Activated CD8-positive, alpha-beta memory T cell treated with anti-CD3 and anti-CD28 coated beads, Interleukin-2, amount 50 U/mL, for 4 hours (primary cell): ENCODE measurements at places on chromosomes 4 and X.

DNA sequence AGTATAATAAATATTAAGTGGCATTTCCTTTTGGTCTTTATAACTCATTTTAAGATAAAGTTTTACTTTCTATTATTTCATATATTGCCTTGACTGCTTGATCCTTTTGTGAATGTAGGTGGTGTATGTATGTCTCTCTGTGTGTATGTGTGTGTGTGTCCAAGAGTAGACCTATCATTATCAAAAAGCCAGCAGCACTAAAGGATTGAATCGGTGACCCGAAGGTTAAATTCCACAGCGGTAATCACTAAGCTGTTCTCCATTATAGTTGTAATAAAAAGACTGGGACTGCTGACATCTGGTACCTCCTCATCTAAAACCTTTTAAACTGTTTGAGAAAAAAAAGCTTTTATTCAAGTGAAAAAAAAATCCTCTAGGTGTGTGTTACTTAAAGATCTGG is 1014.8 kb downstream of the PCDH7 start:
- DNase-seq, result no peak

DNA sequence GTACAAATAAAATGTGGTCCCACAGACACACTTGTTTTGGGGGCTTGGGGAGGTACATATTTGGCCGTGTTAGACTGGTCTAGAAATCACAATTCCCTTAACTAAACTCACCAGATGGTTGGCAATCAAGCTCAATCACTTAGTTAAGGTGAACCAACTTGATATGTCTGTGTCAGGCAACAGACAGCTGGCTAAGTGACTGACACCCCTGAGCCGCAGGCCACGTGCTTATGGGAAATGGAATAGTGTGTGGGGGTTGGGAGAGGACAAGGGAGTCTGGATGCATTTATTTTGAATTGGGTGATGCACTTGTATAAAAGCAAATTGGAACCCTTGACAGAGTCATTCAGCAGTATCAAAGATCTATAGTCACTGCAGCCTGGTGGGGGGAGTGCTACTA is 209.0 kb downstream of the HS6ST2 start:
- DNase-seq, result no peak

DNA sequence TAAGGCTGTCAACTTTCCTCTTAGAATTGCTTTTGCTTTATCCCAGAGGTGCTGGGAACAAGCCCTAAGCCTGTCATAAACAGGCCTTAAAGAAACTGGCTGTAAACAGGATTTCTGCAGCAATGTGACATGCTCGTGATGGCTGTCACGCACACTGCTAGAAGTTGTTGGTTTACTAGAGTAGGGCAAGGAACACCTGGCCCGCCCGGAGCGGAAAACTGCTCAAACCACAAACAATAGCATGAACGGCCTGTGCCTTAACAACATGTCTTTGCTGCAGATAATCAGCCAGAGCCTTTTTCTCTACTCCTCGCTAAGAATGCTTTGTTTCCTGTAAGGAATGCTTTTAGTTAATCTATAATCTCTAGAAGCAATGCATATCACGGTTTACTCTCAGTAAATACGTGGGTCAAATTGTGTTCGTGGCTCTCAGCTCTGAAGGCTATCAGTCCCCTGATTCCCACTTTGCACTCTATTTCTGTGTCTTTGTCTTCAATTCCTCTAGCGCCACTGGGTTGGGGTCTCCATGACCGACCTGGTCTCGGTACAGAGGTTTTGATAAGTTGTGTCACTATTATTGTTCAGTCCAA is 318.3 kb downstream of the GLUD2 start:
- no peak for DNase-seq

- DNase-seq, result no peak
Measured at GRCh38 chrX:12753366-12753765, 37.8 kb upstream of the PRPS2 start.

DNA sequence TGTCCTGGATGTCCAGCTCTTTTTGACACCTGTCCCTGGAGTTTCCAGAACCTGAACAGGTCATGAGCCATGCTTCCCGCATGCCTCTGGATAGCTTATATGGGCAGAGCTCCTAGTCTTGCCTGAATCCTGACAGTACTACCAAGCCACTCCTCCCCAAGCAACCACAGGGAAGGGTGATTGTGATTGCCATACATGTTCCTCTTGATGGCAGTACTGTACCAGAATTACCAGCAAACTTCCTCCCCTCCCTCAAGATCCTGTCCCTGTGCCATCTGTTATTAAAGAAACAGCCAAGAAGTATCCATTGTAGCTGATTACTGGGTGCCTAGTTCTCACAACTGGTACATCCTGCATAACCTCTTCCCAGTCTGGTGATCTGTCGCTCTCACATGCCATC is 264.3 kb upstream of the AGTR2 start:
- no peak for DNase-seq

- DNase-seq, result no peak
Measured at GRCh38 chrX:16461968-16462367, 188.0 kb upstream of the S100G start.

GRCh38 chr4:176753049-176753448 is 39.7 kb downstream of the VEGFC start:
- DNase-seq, result no peak

DNA sequence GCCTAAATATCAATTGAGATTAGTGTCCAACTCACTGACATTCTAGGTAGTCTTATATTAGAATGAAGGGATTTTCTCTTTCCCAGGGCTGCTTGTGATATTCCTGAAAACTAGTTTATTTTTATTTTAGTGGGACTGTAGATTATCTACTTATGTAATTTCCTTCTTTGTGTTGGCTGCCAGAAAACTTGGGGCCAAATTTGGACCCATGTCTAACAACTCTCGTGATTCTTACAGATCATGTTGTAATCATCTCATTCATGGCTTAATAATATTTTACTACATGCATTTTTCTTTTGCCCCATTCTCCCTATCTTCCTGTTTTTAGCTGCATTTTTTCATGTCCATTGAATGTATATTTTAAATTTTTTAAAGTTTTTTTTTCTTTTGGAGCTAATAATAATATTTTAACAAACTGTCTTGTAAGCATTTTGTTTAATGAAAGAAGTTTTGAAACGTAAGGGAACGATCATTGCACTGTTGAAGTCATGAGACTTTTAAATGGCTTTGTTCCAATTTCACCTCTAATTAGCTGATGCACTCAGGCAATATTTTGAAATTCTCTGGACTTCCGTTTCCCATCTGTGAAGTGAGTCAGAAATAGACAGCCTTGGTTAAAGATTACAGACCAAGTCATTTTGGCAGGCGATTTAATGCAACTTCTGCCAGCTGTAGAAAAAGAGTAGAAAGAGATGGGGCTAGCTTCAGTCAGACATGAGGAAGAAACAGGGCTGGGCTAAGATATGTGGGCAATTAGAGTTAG is 14.3 kb upstream of the TDO2 start:
- DNase-seq, result no peak
